Stimulated activated CD8-positive, alpha-beta memory T cell treated with anti-CD3 and anti-CD28 coated beads, Interleukin-4, amount 100 ng/mL, for 24 hours (primary cell): ENCODE measurements at places on chromosomes 7 and 10.

- no peak for DNase-seq
These were observed 7.2 kb downstream of the CPXM2 start for GRCh38 chr10:123884351-123884906.

DNA sequence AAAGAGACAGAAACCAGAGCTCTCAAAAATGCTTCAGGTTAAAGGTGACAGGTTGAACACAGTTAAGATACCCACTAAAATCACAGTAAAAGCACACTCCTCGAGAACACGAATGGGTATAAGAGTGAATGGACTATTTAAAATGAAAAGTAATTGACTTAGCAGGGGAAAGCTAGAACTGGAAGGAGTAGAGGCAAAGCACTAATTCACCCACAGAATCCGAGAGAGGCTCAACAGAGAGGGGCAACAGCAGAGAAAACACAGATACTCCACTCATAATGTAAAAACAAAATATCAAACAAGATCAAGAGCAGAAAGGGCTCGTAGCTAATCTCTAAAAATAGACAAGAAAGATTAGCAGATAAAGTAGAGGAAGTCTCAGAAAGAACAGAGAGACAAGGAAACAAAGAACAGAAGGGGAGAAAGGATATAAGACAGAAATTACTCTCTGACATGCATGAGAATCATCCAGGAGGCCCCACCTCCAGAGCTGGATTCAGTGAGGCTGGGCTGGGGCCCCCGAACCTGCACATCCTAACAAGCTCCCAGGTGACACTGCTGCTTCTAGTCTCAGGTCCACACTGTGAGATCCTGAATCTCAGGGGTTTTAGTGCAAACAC, 117.6 kb downstream of the GALNT11 start:
- no peak for DNase-seq

DNA sequence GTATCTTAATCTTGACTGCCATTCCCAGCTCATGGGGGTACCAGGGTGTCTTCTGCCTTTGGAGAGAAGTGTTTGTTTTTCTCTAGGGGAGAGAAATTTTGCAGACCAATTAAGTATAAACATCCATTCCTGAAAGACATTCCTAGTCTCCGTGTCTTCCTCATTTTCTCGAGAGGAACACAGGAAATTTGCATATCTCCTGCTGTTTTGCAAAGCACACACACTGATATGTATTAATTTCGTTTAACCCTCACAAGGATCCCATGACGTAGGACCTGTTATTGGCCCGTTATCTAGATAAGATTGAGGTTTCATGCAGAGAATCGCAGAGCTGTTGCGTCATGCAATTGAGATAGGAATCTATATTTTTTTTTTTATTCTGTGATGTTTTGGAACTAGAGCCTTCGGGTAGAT, 944 bp downstream of the RHBDD2 start:
- no peak for DNase-seq

GRCh38 chr7:143429770-143430698, 13.2 kb upstream of the TAS2R60 start:
- DNase-seq, result no peak

GRCh38 chr7:133060004-133060403, 21.9 kb downstream of the CHCHD3 start:
- DNase-seq, result no peak

- no peak for DNase-seq
These were observed 17.6 kb downstream of the LIMK1 start for GRCh38 chr7:74101061-74101681.

GRCh38 chr10:88027570-88027969, 164.1 kb downstream of the PTEN start:
- no peak for DNase-seq

GRCh38 chr10:76729841-76730487, 907.6 kb downstream of the KCNMA1 start:
- no peak for DNase-seq

DNA sequence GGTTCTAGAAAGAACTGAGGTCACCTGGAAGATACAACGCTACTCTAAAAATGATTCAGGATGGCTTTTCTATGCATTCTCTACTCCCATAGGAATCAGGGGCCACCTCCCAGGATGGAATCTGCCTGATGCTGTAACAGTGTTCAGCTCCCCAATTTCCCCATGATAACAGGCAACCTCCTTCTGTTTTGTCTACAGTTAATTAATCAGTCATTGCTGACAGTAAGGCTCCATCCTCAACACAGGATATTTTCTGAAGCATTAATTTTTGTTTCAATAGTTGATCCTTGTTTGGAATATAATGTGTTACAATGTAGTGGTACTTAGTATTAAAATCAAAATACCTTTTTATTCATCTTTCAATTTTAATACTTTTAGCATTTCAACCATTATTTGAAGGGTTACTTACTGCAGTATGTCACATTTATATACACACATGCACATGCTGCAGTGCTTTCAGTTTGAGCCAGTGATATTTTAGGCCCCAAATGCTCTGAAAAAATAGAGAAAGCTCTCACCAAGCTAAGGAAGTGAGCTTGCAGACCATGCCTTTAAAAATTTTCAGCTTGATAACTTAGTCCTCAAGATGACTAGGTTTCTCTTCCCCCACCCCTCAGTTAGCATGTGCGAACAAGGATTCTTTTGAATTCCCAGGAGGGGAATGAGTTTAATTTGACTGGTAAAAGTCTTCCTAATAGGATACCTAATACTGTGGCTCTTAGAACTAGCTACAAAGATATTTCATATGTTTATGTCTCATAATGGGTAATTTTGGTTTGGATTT, 592 bp upstream of the PIK3CG start:
- no peak for DNase-seq

GRCh38 chr10:3749600-3749999, 35.4 kb downstream of the KLF6 start:
- no peak for DNase-seq
